ENCODE measurements at places on chromosomes 11 and 22.

- DNase-seq, result no peak
These were observed 75.7 kb downstream of the MPPED1 start for GRCh38 chr22:43487311-43488030.

DNA sequence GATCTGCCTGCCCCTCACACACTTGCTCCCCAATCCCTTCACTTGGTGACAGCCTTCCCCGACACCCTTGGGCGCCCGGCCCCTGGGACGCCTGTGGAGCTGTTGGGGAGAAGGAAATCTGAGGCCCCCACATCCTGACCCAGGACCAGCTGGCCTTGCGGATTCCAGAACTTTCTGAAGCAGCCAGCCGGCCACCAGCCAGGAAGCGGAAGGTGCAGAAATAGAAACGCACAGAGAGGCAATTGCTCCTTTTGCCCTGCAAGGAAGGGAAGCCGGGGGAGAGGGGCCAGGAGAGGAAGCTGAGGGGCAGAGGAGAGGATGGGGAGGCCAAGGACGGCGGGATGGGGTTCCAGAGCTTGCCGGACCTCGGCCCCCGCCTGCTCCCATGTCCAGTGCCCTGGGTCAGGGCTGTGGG lies 66.7 kb upstream of the LINC01488 start:
- no peak for DNase-seq

DNA sequence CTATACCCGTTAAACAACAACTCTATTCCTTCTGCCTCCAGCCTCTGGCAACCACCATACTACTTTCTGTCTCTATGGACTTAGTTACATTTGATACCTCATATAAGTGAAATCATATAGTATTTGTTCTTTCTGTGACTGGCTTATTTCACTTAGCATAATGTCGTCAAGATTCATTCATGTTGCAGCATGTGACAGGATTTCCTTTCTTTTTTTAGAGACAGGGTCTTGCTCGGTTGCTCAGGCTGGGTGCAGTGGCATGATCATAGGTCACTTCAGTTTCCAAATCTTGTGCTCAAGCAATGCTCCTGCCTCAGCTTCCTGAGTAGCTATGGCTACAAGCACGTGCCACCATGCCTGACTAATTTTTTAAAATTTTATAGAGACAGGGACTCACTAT lies 29.4 kb upstream of the SORL1 start:
- DNase-seq, result no peak

- DNase-seq, result no peak
These were observed 59.5 kb upstream of the PHF21A start for GRCh38 chr11:46180736-46181135.

GRCh38 chr11:11626128-11626527 lies 4.3 kb upstream of the GALNT18 start:
- DNase-seq, result no peak

DNA sequence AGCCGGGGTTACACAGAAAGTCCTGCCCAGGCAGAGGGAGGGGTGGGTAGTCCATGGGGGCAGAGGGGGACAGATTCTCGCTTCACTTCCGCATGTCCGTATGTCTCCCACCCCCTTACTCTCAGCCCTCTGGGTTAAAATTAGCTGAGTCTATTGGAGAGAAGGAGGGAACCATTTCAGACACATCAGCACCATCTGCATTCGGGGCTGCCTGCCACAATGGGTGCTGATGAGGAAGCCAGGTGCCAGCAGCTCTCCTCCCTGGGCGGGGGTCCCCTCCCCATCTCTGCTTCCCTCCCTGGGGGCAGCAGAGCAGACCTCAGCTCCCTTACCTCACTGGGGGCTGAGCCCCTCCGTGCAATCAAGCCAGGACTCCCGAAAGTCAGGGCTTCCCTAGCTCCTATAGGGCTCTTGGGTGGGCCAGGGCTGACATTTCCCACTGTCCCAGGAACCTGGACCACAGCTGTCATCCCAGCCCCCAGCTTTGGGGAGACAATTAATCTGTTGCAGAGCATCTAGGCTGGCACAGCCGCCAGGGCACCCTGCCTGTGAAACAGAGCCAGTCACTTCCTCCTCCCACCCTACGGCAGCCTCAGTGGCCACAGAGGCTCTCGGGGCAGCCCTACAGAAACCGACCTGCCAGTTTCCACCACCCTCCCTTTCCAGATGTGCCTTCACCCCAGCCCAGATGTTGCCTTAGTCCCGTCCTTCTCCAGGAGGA lies 67.3 kb downstream of the PDE2A start:
- no peak for DNase-seq

DNA sequence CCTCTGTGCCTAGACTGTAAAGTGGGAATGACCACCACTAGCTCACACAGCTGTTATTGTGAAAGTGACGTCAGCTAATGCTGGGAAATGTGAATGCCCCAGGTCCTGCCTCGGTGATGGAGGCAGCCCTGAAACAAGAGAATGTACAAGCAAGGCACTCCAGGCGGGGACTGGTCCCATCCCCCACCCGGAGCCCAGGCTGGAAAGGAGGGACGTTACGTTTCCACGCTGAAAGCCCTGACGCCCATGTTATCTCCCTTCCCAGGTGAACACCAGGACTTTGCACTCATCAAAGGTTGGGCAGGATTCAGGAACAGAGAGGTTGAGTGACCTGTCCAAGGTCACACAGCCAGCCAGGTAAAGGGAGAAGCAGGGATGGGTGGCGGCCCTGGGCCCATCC lies 784 bp downstream of the SULT4A1 start:
- DNase-seq, result peak; percentile 19

GRCh38 chr11:14186046-14186775 lies 172.8 kb downstream of the RRAS2 start:
- DNase-seq, result no peak

GRCh38 chr11:85809863-85810262 lies 1.1 kb downstream of the SYTL2 start:
- DNase-seq, result no peak

GRCh38 chr11:71372693-71373657 lies 75.2 kb downstream of the DHCR7 start:
- peak; percentile 51 for DNase-seq

- no peak for DNase-seq
These were observed 25.6 kb downstream of the PARVB start for GRCh38 chr22:44049486-44050231.

GRCh38 chr11:79062814-79063762 lies 377.7 kb downstream of the TENM4 start:
- DNase-seq, result peak; percentile 49

DNA sequence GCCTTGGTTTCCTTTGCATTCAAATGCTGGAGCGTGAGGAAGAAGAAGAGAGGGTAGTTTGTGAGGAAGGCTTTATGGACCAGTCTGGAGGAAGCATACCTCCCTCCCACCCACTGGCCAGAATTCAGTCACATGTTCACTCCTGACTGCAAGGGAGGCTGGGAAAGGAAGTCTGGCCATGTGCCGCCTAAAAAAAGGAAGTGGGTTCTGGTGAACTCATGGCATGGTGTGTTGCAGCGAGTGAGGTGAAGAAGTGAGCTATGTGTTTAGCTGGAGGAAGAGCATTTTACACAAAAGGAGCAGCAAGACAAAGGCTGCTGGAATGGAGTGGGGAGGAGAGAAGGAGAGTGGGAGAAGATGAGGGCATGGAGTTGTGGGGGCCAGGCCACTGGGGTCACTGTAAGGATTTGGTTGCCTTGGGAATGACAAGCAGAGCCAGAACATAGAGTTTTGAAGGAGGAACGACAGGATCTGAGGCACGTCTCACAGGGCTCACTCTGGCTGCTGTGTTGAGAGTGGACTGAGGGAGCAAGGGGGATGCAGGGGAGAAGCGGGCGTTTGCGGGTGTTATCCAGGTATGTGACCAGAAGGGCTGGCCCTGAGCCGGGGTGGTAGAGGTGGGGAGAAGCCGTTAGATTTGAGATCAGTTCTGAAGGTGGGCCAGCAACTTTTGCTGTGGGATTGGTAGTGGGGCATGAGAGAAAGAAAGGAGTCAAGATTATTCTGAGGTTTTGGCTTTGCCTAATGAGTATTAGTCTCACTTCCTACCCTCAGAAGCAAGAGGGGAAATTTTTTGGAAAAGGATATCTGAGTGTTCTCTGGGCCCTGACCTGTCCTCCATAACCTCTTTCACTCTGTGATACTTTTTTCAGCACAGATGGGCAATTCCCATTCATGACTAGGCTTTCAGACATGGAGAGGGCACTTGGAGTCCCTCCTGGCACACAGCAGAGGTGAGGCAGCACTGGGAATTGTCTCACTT lies 26.4 kb downstream of the BMAL1 start:
- DNase-seq, result no peak

GRCh38 chr11:62917906-62918502 lies 3.2 kb downstream of the CHRM1 start:
- DNase-seq, result no peak

- peak; percentile 63 for DNase-seq
These were observed 5.0 kb upstream of the PICK1 start for GRCh38 chr22:38051900-38052862.

DNA sequence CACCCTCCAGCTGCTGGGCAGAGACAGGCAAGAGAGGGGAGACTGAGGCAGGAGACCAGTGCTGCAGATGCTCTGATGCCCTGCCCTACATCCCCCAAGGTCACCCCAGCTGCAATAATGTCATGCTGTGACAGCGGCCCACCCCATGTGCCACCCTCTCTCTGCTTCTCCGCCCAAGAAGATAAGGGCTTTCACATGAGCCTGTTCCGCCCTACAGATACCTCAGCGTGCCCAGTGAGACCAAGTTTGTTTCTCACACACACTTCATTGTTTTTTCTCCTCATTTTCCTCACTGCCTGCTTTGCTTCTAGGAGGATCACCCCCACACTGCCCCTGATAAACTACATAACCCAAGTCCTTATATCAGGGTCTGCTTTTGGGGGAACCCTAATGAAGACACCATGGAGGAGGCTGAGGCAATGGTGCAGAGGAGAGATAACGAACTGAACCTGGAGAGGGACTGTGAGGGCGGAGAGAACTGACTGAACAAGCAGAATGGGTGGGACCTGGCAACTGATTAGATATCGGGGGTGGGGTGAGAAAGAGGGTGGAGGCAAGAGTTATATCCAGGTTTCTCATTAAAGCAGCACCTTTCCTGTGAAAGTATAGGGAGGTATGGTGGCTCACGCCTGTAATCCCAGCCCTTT lies 37.5 kb upstream of the TSKU start:
- no peak for DNase-seq

DNA sequence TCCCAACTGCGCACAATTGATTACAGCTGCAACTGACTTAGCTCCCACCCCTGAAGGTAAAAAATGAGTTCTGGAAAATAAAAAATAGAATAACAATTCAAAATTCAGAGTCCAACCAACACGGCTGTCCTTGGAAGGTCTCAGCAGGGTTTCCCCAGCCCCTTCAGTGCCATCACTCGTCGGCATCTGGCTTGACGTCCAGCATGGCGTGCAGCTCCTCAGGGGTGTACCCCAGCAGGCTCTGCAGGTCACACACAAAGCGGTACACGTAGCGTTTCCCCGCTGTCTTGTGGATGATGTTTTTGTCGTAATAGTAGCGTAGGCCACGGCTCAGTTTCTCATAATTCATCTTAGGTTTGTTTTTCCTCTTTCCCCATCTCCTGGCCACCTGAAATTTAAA lies 125.2 kb downstream of the ETS1 start:
- no peak for DNase-seq

DNA sequence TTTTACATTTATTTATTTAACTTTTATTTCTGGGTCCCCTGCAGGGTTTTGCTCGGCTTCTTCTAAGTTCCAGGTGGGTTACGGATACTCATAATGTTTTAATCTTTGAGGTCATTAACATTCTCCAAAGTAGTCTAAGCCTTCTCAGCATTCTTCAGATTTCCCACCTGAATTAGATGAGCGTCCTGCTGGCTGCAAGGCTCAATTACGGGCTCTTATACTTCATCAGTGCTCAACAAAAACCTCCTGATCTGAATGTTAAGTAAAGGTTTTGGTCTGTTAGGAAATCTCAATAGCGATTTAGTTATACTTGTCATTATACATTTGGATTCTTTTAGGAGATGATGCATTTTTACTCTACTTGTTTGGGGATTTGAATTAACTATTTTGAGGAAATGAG lies 27.3 kb upstream of the NFRKB start:
- no peak for DNase-seq

DNA sequence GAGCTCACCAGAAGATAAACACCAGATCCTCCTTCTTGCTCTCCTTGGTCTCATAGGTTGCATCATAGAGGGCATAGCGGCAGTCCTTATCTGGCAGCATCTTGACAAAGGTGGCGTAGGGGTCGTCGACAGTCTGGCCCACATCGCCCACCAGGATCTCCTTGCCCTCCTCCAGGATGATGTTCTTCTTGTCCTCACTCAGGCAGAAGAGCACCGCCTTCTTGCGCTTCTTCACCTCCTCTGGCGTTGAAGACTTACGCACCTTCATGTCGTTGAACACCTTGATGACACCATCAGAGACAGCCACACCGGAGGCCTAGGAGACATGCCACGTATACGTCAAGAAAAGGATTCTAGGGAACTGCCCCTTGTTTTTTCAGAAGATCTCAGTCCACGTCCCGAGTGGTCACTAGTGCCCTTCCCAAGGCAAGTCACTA lies 2.0 kb downstream of the CFL1 start:
- no peak for DNase-seq

DNA sequence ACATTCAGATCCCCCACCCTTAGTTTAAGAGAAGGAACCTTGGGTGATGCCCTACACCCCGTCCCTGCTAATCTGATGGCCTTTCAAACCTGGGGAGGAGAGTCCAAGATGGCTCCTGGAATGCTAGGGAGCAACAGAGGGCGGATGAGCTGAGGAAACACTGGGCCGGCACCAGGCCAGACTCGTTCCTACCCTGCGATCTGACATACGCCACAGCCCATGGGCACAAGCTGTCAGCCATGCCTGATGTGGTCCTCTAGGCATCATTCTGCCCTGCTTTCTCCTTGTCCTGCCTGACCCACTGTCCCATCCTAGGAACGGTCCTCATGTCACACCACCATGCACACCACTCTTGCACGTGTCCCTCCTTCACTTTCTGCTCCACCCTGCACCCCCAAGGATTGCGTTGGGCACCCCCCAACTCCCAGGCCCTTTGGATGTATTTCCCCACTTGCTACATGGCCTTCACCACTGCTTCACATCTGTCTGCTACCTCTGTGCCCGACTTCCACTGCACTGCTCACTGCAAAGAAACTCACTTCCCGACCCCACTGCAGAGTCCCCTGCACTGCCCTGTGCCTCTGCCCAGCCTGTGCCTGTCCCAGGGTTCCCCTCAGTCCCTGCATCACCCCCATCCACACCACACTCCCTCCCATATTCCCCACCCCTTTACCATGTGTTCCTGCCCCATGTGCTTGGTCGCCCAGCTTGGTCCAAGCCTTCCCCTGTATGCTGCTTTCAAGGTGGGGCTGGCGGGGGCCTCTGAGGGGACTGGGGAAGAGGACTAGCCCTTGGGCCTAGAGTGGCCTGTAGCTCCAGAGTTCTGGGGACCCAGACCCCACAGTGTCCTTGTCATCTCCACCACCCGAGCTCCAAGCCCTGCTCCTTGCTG lies 29.2 kb downstream of the USP35 start:
- DNase-seq, result no peak

Measured in fibroblast of mammary gland (primary cell).